CD4-positive, alpha-beta T cell treated with Interleukin-6 for 4 hours (primary cell): ENCODE measurements at places on chromosomes 5 and 9.

- DNase-seq: no peak
These were observed 77.2 kb upstream of the NEK6 start for GRCh38 chr9:124180557-124180956.

GRCh38 chr5:140549237-140550144, 2.0 kb downstream of the EIF4EBP3 start:
- DNase-seq: peak; percentile 42

GRCh38 chr5:143106174-143106573, 297.3 kb downstream of the NR3C1 start:
- DNase-seq: no peak

- DNase-seq: no peak
These were observed 324.4 kb upstream of the ARRDC3 start for GRCh38 chr5:91707521-91707841.

DNA sequence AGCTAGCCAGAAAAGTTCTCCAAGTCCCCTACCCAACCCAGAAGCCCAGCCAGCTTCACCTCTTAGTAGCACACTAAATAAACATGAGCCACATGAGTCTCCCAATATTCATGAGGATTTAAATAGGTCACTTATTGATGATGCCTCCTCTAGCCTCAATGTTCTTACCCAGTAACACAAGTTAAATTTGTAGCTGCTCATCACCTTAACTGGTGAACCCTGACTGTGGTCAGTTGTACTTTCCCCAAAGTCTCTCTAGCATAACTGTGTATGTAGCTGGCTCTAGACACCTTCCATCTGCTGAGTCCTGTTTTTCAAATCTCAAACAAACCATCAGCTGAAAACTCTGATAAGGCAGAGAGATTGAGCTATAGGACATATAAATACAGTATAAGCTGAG, 100.3 kb upstream of the ELAVL2 start:
- no peak for DNase-seq

DNA sequence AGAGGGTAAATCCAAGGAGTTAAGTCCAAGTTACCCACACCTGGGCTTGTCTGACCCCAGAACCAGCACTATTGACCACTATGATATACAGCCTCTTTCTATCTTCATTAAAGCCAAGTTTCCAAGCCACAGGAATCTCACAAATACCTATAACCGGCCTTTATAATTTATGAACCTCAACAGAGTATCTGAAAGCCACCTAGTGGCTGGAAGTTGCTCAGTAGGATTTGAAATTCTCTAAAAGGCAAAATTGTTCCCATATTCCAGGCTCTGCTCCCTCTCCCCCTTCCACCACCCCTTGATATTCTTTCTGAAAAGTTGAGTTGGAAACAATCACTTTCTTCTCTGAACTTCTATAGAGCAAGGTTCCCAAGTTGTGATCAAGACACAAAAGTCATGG, 106.4 kb upstream of the GPR151 start:
- DNase-seq: no peak

- DNase-seq: no peak
These were observed 47.0 kb upstream of the CAST start for GRCh38 chr5:96615223-96615622.

- no peak for DNase-seq
These were observed 287.2 kb upstream of the ZNF608 start for GRCh38 chr5:125033602-125034001.

GRCh38 chr5:172421020-172421419, 33.3 kb downstream of the SH3PXD2B start:
- no peak for DNase-seq

- no peak for DNase-seq
These were observed 256.8 kb upstream of the IRX4 start for GRCh38 chr5:2139478-2139877.

- no peak for DNase-seq
These were observed 10.7 kb downstream of the C9orf153 start for GRCh38 chr9:86248746-86249145.

- no peak for DNase-seq
These were observed 534 bp upstream of the SAPCD2 start for GRCh38 chr9:137070906-137071275.

DNA sequence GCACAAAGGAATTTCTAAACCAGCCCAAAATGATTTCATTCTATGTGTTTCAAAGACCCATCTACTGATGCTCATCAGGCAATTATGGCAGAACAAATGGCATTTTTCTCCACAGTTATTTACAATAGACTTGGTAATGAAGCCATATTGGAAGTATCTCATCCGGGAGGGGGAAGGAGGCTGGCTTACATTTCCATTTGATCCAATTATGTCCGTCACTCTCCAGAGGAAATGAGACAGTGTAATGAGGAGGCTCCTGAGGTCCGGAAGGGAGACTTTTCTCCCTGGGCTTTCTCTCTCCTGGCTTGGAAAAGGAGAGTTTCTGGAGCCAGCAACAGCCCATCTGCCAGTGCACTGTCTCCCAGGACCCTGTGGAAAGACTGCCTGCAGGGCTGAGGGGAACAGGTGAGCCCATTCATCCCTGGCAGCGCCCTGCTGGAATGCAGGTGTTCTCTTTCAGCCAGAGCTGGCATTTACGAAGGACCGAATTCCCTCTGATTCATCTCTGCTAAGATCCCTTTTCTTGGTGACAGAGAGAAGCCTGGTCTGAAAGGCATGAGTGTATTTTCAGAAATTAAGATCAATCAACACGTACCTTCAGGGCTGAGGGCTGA, 54.9 kb upstream of the SAP30L start:
- DNase-seq: no peak

- no peak for DNase-seq
These were observed 273.4 kb downstream of the CSNK1G3 start for GRCh38 chr5:123785162-123786071.

DNA sequence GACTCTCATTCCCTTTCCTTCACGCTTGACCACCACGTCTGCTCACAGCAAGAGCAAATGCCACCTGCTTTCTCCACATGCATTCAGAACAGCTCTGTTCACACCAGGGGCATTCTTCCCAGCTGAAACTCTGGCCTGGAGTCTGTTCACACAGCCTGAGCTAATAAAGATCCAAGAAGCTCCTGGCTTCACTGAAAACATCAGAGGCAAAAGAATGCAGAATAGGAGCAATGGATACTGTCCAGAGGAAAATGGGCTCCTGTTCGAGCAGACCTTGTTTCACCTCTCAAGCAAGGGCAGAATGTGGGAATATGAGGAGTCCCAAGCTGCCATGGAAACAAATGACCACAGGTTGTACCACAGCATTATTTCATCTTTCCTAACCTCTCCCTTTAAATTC, 402.7 kb upstream of the TNC start:
- no peak for DNase-seq

DNA sequence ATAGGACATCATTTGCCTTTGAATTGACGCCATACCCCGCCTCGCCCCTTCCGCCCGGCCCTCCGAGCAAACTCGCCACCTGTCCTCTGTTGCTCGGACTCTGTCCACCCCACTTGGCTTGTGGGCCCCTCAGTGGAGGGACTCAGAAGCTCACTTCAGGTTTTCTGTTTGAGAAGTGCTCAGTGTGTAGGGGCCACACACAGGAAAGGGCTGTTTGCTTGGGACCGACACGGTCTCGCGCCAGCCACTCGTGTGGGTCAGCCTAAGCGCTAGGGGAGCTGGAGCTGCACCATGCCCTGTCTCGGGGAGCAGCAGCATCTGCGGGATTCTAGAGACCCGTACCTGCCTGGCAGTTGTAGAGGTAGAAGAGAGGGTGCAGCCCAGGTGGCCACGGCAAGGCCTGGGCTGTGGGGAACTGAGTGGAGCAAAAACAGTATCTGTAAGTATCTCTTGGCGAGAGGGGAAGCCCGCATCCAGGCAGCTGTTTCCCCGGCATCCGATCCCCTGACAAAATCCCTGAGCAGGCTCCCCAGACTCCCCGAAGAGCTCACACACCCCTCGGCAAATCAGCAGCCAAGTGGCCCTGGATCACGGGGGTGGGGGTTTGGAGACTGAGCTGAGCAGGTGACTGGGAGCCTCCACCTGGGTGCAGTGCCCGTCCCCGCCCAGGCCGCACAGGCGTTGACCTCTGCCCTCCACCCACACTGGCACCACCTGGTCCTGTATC, 52.2 kb downstream of the COL5A1 start:
- no peak for DNase-seq

- DNase-seq: no peak
These were observed 603.7 kb downstream of the CDH9 start for GRCh38 chr5:26434688-26435087.

- no peak for DNase-seq
These were observed 128.8 kb upstream of the RAD23B start for GRCh38 chr9:107154291-107154690.

DNA sequence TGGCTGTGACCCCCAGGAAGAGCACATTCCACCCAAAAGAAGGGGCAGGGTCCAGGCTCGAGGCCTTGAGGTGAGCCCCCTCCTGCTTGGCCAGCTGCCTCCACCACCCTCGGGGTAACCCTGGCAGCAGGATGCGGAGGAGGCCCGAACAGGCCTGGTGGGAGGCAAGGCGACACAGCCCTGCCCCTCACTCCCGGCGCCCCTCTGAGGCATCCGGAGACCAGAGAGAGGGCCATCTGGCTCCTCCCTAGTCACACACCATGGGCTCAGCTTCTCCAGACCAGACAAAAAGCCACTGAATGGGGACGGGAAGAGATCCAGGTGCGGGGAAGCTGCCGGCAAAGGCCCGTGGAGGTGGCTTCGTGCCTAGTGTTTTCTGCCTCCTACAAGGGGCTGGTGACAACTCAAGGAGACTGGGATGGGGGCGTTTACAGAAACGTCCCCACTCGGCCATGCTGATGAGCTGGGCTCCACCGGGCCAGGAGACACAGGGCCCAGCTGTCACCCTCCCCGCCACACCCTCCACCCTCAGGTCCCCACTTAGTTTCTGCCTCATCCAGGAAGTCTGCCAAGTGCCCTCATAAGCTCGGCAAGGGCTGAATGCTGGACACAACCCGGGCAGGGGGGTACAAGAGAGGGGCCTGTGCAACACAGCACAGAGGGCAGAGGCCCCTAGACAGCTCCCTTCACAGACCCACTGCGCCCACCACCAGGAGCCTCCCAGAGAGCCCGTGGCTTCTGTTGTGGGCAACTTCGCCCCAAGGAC, 41.9 kb downstream of the NACC2 start:
- no peak for DNase-seq

GRCh38 chr9:108136656-108137055, 647.1 kb upstream of the KLF4 start:
- no peak for DNase-seq

DNA sequence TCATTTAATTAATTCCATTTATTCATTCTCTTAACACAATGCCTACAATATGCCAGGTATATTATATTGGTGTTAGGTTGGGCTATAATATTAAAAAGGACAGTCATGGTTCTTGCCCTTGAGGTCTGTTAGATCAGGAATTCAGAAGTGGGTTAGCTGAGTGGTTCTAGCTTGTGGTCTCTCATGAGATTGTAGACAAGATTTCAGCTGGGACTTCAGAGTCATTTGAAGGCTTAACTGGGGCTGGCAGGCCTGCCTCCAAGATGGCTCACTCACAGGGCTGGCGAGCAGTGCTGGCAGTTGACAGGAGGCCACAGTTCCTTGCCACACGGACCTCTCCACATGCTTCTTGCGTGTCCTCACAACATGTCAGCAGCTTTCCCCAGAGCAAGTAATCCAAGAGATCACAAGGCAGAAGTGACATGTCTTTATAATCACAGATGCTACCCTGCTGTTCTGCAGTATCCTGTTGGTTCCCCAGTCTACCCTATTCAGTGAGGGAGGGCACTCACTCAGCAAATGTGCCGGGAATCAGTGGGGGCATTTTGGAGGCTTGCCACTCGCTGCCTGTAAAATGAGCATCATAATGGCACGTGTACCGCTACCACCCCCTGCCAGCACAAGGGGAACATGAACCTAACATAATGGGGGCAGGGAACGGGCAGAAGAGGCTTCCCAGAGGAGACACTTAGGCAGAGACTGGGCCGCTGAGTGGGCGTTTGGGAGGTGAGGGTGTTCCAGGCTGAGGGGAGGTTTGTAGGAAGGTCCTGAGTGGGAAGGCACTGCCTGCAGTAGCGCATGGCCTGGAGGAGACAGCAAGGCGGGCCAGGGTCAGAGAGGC, 70.0 kb downstream of the EXOSC2 start:
- no peak for DNase-seq

DNA sequence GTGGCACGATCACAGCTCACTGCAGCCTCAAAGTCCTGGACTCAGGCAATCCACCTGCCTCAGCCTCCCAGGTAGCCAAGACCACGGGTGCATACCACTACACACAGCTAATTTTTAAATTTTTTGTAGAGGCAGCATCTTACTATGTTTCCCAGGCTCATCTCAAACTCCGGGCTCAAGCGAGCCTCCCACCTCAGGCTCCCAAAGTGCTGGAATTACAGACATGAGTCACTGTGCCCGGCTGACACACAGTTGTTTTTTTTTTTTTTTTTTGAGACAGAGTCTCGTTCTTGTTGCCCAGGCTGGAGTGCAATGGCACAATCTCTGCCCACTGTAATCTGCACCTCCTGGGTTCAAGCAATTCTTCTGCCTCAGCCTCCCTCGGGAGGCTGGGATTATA, 70.1 kb upstream of the CNOT6 start:
- no peak for DNase-seq

- DNase-seq: no peak
These were observed 671 bp downstream of the DUSP1 start for GRCh38 chr5:172770374-172770674.

DNA sequence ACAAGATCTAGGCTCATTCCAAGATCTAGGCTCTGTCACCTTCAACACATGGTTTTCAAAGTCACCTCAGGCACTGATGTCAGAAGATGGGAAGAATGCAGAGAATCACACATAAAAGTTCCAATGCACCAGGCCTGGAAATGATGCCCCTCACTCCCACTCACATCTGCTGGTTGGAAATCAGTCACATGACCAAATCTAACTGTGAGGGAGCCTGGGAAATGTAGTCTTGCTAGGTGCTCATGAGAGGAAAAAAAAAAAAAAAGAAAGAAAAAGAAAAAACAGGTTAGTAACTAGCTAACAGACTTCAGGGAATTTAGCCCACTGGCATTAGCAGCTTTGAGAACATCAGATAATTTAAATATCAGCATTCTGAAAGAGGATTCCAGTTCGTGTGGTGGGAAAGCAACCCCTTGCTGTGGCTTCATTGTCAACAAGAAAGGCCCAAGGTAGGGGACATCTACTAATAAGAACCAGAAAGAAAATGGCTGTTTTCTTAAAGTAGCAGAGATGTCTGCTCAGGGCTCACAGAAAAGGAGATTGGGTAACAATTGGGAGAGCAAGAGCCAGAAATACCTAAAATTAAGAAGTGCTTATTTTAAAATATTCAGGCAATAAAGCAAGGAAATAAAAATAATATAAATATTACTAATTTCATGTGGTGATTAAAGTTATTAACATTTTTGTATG, 614.3 kb downstream of the ACTL7B start:
- no peak for DNase-seq

- no peak for DNase-seq
These were observed 463.2 kb upstream of the ZNF608 start for GRCh38 chr5:125209650-125210049.
